ENCODE measurements at places on chromosomes 11 and 22.

DNA sequence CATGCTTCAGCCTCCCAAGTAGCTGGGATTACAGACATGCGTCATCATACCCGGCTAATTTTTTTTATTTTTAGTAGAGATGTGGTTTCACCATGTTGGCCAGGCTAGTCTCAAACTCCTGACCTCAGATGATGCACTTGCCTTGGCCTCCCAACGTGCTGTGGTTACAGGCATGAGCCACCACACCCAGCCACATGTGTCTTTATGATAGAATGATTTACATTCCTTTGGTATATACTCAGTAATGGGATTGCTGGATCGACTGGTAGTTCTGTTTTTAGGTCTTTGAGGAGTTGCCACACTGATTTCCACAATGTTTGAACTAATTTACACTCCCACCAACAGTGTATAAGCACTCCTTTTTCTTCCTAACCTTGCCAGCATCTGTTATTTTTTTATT lies 276.2 kb downstream of the METTL15 start:
- DNase-seq, result no peak

DNA sequence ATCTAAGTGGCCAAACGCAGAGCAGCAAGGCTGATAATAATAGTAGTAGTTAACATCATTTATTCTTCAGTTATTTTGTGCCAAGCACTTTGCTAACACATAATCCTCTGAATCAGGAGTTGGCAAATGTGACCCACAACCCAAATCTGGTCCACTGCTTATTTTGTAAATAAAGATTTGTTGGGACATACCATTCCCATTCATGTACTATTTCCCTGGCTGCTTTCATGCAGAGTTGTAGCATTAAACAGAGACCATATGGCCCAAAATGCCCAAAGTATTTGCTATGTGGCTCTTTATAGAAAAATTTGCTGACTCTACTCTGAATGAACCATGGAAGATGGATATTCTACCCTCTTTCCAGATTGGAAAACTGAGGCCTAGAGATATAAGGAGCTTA lies 50.3 kb downstream of the COMMD9 start:
- DNase-seq, result no peak

DNA sequence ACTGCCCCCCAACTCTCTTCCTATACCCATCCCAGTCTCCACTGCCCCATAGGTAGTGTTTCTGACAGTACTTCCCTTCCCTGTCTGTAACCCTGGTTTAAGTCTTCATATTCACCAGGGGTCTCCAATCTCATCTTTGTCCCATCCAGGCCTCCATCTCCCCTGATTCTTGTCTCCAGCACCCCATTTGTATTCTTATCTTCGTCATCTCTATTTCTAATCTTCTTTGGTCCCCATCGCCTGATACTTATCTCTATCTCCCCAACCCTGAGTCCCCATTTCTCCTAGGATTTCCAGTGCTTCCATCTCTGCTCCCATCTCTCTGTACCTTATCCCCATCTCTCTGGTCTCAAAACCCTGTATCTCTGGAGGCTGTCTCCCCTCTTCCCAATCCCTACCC lies 1.8 kb downstream of the PHOX2A start:
- no peak for DNase-seq

DNA sequence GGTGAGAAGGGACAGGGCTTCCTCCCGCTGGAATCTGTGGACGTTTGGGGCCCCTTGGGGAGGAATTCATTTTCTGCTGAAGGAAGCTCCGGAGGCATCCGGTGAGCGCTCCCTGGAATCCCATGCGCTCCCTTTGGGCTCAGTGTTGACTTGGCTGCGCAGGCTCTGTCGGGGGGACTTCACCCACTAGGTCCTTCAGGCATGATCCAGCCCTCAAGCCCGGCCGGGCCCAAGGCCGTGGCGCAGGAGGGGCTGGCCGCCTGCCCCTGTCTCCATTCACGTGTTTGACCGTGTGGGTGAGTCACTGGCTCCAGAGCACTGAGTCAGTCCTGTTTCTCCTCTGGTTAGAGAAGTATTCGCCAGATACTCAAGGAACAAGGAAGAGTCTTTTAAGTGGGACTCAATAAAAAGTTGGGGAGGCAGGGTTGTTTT lies 1.4 kb downstream of the CTTN start:
- DNase-seq, result peak; percentile 87

- peak; percentile 92 for DNase-seq
Observed at GRCh38 chr11:1879941-1880720, 11.6 kb downstream of the PRR33 start.
